ENCODE measurements at places on chromosomes 6 and 20.

GRCh38 chr6:35024551-35025054 lies 116.5 kb downstream of the TCP11 start:
- DNase-seq, result no peak

DNA sequence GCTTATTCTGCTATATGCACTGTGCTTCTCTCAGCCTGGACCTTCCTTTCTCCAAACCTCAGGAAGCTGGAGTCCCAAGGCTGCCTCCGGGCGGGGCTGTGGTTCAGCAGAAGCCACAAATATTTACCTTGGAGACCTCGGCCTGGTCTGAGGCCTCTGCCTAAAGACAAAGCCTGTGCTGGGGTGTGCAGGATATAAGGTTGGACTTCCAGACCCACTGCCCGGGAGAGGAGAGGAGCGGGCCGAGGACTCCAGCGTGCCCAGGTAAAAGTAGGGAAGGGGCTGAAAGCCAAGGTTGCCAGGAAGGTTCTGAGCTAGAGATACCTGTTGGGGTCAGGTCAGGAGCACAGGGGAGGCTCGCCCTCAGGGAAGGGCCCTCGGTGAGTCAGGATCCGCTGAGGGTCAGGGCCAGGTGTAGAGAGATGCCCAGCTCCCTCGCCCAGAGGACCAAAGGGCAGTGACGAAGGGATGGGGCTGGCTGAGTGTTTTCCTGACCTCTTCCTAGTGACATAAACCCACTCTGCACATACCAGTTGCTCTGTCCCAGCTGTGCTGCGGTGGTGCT lies at the start of gene BPIFB1:
Gene BPIFB1, plus strand, starts transcription at position 224 of the 565 bp plus-strand sequence. CDS start 2,860 bp downstream, outside the sequence.
- DNase-seq, result no peak

GRCh38 chr6:167719920-167720319 lies 106.8 kb upstream of the AFDN start:
- no peak for DNase-seq

DNA sequence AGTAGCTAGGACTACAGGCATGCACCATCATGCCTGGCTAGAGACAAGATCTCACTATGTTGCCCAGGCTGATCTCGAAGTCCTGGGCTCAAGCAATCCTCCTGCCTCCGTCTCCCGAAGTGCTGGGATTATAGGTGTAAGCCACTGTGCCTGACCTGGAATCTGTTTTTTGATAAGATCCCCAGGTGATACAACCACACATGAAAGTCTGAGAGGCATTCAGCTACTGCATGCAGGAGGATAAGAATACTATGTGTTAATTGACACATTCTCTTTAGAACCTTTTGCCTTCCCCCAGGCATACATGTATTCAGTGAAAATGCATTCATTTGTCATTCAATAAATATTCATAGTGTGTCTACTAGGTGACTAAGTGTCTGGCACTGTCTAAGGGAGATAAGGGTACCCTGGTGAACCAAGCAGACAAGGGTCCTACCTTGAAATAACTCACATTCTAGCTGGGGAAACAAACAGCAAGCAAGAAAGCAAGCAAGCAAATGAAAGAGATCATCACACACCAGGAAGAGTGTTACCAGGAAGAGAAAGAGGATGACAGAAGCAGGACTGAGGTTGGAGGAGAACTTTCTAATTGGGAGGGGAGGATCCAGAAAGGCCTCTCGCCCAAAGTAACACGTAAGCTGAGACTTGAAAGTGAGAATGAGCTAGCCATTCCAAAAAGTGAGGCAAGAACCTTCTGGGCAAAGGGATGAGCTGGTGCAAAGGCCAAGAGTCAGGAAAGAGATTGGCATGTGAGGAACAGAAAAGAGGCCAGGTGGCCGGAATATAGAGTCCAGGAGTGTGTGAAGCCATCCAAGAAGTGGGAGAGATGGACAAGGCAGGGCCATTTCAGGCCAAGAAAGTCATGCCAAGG lies 6.5 kb downstream of the GFOD1 start:
- DNase-seq, result no peak

DNA sequence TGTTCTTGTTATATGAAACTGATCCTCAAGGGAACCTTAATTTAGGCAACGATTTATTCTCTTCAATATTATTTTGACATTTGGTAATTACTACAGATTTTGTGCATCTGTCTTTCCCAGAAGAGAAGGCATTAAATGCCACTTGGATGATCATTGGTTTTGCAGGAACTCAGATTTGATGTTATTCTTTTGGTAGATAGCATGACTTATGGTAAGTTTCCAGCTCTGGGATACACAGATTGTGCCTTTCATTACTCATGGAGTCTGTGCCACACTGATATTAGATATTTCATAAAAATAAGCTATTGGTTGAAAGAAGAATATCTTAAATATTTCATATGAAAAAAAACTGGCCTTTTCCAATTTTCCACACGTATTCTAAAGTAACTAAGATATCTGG lies 120.1 kb downstream of the AIG1 start:
- DNase-seq, result no peak

Measured in activated CD8-positive, alpha-beta memory T cell treated with anti-CD3 and anti-CD28 coated beads, Interleukin-2, amount 10 ng/mL, durations not matched to agents 7 days and 5 days (primary cell).